Activated T-cell treated with anti-CD3 and anti-CD28 coated beads, Interleukin-2, amount 50 U/mL, for 24 hours (primary cell): ENCODE measurements at places on chromosomes 3 and 15.

DNA sequence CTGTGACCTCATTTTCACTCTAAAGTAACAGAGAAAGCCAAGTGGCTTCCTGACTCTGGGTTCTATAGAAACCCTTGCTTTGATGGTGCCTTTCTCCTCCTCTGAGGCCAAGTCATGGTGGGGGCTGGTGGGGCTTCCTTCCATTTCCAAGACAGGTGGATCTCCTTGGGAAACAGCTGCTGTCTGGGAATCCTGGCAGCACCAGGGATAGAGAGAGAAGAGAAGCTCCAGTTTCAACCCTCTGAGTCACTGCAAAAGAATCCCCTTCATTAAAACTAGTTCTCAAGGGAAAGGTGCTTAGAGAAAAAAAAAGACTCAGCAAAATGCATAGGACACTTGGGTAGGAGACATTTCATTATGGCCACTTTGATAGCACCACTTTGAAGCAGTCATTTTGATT lies 614.4 kb downstream of the FHIT start:
- DNase-seq = no peak

- no peak for DNase-seq
Measured at GRCh38 chr3:133124511-133124910, 86.3 kb downstream of the TMEM108 start.

DNA sequence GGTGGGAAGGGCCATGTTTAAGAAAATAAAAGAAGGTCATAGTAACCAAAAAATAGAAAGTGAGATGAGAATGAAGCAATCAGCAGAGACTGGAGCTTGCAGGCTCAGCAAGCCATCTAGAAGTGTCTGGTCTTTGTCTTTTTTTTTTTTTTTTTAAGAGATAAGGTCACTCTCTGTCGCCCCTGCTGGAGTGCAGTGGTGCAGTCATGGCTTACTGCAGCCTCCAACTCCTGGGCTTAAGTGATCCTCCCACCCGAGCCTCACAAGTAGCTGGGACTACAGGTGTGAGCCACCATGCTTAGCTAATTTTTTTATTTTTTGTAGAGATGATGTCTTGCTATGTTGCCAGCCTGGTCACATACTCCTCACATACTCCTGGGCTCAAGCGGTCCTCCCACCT lies 36.2 kb downstream of the GXYLT2 start:
- no peak for DNase-seq

GRCh38 chr3:124791142-124791541 lies 60.9 kb downstream of the UMPS start:
- DNase-seq = no peak

DNA sequence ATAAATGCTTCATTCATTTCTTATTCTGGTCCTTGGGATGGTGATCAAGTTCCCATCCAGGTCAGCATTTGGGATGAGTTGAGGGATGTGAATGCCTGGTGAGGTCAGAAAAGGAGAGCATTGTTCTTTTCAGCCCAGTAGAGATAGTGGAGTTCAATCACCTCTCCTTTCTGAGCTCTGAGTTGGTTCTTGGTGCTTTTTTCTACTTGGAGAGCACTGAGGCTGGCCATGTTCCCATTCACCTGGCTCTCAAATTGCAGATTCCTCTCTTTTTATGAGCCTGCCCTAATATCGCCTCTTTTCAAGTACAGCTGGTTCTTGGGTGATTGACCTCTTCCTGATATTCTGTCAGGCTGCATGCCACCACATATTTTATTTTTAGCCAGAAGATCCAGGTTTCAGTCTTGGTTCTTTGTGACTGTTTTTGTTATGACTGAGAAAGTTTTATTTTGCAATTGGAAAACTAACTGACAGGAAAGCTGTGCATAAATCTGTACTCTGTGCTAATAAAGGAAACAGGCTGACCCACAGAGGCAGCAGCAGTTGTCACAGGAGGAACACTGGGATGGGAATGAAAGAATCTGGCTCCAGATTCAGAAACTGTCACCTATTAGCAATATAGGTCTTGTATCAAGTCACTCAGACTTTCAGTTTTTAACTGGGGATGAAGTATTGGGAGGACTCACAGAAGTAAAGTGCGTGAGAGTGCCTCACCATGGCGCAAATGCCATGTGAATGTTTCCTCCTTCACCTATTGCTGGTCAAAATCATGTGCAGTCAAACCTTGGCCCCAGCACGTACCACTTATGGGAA lies 10.7 kb downstream of the AQP9 start:
- DNase-seq = no peak

- no peak for DNase-seq
Measured at GRCh38 chr3:113896930-113897329, 50.9 kb upstream of the ZDHHC23 start.

DNA sequence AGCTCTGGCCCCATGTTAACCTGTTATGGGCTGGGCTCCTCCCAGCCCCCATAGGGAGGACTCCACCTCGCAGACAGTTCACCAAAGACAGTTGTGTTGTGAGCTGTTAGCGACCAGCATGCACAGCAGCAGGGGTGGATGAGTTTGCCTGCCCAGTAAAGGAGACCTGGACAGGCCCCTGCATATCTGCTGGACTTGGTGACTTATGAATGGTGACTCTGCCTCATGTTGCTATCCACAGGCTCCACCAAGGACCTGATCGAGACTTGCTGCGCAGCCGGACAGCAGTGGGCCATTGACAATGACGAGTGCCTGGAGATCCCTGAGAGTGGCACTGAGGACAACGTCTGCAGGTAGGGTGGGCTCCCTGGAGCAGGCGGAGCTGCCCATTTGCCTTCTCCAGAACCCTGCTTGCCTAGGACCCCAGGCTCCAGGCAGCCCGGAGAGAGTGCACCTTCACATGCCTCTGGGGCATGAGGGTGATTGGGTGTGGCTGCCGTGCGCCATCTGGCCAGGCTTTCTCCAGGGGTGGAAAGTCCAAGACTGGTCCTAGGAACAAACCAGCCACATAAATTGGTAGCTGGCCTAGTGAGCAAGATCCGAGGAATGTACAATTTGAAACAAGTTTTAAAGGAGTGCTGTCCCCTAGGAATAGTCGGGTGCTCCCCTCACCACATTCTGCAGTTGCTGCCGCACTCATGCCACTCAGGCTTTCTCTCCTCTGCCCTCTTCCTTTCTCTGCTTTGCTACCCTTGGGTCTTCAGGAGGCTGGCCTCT lies 59.1 kb downstream of the FBLN2 start:
- no peak for DNase-seq

GRCh38 chr15:71573599-71573998 lies 236.8 kb upstream of the NR2E3 start:
- no peak for DNase-seq

GRCh38 chr3:127953091-127954035 lies 38.3 kb downstream of the KBTBD12 start:
- DNase-seq = no peak

DNA sequence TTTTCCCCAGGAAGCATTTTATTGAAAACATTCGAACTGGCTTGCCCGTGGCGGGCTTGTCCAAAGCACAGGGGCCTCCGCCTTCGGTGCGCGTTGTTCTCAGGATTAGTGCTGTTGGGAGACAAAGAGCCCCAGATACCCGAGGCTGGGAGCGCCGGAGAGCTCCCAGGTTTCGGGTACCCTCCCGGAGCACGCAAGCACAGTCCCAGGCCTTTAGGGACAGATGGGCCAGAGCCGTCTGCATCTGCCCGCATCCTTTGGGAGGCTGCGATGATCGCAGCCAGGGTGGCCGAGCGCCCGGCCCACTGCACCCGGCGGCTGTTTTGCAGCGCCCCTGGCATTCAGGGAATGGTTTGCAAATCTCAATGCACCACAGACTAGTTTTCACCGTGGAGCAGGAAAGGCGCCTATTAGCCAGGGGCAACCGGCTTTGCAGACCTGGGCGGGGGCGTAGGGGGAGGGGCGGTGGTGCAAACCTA lies 5.0 kb upstream of the FEZF2 start:
- no peak for DNase-seq

- DNase-seq = no peak
Measured at GRCh38 chr3:146142757-146143156, 18.2 kb downstream of the PLOD2 start.

DNA sequence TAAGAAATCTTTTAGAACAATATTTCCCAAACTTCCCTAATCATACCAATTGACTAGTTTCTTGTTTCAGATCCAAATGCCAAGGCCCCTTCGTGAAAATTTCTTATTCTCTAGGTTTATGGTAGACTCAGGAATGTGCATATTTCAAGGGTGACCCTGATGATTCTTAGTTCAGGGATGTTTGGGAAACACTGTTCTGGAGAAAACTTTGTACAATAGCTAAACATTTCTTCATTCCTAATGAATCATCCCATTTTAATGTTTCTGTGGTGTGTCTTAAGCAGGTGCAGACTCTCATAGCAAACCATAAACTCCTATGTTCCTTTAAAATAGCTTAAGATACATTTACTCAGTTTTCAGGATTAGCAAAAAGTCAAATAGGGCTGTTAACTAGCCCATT lies 314.5 kb downstream of the TIGIT start:
- no peak for DNase-seq
